ENCODE measurements at places on chromosomes 11 and 22.

DNA sequence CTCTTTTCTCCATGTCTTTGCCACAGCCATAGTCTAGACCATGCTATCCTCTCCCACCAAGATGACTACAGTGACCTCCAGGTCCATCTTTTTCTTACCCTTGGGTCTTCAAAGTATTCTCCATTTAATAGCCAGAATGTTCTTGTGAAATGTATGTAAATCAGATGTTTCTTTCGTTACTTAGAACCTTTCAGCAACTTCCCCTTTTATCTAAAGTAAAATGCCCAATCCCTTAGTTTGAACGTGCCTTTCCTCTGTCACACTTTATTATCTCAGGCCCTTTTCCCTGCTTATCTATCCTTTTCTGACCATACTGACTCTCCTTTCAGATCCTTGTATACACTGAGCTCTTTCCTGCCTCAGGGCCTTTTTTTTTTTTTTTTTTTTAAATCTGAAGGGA is 17.9 kb downstream of the RBM4B start:
- DNase-seq: no peak

DNA sequence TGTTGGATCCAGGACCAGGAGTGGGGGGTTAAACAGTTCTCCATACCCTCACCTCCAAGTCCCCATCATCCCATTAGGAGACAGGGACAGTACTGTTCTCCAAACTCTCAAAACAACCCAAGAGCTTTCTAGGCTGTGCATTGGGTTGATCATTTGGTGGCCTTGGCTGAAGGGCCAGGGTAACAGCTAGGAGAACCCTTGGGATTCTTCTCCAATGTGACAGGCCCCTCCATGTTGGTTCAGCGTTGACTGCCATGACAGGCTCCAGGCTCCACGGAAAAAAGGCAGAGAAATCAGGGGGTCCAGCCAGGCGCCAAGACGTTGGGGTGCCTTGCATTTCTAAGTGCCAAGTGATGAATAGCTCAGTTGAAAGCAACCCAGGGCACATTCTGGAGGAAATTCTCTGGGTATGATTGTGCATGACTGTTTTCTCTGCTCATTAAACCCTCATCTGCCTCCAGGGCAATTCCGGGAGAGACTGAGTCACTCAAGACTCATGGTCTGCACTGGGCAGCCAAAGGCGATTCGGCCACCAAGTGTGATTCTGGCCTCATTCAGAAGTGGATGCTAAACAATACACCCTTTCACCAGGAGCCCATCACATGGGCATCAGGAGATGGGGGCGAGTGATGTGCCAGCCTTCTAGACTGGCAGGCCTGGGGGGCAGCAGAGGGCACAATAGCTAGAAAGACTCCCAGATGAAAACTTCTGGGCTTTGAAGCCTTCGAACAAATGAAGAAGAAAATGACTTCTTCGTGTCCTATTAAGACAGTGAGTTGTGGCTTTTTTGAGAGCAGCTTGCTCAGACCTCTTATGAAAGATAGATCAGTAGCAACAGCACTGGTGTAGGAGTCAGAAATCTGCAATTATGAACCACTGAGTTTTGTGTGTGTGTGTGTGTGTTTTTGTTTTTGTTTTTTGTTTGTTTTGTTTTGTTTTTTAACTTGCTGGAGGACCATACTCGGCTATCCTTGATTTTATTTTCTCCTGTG is 27.7 kb downstream of the CD44 start:
- no peak for DNase-seq

DNA sequence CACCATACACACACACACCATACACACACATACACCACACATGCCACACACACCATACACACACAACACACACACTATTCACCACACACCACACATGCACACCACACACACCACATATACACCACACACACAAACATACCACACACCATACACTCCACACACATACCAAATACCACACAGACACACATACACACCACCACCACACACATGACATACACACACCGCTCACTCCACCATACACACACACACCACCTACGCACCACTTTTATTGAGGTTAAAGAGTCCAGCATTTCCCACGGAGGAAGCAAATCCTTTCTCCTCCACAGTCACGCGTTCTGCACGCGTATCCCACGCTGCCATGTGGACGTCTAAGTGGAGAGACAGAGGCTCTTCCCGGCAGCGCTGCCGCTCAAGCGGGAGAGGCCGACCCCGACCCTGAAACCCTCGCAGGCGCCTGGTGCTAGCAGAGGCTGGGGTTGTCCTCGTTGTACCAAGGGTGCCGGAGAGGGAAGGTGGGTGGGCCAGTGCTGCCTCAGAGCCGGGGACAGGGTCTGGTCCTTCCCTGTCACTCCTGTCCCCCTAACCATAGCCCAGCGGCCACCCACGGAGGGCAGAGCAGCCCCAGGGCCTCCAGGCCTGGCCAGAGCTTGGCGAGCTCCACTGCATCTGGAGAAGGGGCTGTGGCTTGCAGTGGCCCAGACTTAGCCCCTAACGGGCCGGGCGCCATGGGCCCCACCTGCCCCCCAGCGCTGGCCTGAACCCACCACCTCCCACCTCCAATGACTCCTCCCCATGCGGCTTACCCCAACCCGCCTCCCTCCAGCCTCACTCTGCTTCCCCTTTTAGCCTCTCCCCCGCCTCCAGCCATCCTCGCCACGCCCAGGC is 1495.0 kb downstream of the BRD1 start:
- no peak for DNase-seq

GRCh38 chr11:92838759-92839310 is 130.6 kb upstream of the MTNR1B start:
- no peak for DNase-seq

DNA sequence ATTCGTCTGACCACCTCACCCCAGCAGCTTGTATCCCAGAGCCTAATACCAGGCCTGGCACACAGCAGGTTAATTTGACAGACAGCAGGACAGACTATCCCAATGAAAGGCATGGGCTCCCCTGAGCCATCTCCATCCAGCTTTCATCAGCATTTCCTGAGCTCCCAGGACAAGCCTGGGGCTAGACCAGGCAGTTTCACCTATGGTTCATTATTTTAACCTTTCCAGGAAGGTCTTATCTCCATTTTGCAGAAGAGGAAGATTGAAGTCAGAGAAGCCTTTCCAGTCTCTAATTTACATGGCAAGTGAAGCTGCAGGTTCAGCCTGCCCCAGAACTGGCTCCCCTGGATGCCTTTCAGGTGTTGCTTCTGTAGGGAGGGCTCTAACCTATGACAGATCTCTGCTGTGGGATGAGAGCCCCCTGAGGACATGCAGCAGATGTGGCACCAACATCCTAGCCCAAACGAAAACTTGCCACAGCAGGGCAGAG is 17.0 kb downstream of the ARRB1 start:
- DNase-seq: no peak

DNA sequence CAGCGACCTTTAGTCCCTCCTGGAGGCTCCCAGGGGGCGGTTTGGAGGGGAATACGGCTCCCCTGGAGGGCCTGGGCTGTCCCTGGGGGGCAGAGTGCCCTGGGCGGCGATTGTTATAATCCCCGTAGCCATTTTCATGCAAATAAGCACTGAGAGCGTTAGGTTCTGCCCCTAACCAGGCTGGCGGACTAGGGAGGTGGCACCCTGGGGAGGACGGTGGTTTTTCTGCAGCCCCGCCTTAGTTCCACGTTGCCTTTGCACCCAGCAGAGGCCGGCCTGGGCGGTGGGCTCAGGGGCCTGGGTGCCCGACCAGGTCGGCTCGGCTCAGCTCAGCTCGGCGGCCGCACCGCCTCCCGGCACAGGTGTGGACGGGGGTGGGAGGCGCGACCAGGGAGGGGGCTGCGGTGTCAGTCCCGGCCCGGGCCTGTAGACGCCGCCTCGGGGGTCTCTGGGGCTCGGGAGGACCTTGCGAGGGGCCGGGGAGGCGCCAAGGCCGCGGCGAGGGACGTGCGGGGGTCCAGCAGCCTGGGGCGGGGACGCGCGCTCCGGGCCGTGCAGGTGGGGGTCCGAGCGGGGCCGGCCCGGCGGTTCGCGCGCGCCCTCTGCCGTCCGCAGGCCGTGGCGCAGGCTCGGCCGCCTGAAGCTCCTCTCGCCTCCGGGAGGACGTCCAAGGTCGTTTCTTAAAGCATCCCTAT is 2.3 kb upstream of the DUSP8 start:
- DNase-seq: peak; percentile 58

GRCh38 chr11:47572715-47573255 is 6.0 kb downstream of the KBTBD4 start:
- DNase-seq: no peak

DNA sequence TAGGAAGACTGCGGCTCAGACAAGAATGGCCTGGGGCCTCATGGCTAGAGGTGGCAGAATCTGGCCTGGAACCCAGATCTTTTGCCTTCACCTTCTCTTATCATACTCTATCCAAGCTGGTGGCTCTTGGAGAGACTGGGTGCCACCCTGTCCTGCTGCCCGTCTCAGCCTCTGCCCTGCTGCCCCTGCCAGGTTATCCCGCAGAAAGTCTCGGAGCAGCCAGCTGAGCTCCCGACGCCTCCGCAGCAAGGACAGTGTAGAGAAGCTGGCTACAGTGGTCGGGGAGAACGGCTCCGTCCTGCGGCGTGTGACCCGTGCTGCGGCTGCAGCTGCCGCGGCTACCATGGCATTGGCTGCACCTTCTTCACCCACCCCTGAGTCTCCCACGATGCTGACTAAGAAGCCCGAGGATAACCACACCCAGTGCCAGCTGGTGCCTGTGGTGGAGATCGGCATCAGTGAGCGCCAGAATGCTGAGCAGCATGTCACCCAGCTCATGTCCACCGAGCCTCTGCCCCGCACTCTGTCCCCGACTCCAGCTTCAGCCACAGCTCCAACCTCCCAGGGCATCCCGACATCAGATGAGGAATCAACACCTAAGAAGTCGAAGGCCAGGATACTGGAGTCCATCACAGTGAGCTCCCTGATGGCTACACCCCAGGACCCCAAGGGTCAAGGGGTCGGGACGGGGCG is 5.9 kb downstream of the INCENP start:
- no peak for DNase-seq

DNA sequence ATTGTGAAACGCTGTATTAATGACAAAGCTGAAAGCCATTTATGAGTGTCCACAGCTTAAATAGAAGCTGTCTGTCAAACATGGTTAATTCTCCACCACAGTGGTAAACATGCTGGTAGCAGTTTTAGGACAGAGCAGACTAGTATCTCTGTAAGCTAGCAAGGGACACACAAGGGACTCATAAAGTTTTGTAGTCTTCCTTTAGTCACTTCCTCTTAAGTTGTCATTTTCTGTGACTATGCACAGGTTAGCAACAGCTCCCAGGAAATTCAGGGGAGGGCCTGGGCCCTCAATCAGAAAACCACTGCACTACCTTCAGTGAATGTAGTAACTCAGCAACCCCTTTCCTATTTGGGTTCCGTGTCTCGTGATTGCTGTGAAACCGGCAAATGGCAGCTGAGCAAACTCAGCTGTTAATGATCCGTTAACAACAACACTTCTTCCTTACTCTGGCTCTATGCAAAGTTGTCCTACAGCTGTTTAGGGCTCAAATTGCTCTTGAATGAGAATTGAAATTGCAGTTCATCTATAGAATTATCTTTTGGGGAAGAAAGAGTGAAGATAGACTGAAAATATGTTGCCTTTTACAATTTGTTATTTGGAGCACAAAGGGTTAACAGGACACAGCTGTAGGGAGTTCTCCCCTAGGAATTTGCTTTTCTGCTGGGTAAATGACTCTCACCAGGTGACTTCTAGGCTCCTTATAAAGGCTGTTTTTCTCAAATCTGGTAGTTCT is at the start of gene MMP26:
Gene MMP26, plus strand, starts transcription at position 731 of the 736 bp plus-strand sequence.
- DNase-seq: no peak

GRCh38 chr22:37193629-37194191 is 5.7 kb upstream of the C1QTNF6 start:
- peak; percentile 65 for DNase-seq

DNA sequence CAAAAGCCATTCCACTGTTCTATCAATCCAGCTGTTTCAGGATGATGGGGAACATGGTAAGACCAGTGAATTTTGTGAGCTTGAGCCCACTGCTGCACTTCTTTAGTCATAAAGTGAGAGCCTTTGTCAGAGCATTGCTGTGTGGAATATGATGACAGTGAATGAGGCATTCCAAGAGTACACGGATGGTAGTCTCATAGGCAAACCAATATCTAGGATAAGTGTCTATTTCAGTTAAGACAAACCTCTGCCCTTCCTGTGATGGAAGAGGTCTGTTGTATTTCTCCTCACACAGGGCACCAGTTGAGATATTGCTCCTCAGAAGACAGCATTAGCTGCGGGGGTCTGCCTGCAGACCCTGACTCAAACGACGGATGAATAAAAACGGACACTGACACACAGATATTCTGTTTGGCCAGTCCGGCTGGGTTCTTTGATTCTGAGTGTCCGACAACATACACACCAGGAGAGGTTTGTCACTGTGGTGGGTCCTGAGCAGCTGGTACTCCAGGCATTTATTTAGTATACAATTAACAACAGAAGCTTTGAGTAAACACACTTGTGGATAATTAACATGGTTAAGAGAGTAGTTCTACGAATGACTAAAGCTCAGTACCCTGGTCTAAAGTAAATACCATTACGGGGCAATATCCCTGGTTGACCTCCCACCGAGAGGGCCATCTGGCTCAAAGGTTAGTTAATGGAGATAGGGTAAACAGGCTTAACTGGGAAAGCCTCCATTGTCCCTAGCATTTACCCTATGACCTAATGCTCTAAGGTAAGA is 121.7 kb downstream of the ZNF280B start:
- no peak for DNase-seq

GRCh38 chr22:39239561-39240423 is 5.0 kb downstream of the PDGFB start:
- no peak for DNase-seq

- DNase-seq: no peak
Observed at GRCh38 chr11:57440744-57441414, 14.0 kb upstream of the SLC43A3 start.

- no peak for DNase-seq
Observed at GRCh38 chr22:41513391-41513790, 30.9 kb downstream of the POLR3H start.

GRCh38 chr11:21142007-21142406 is 472.6 kb downstream of the NELL1 start:
- no peak for DNase-seq

DNA sequence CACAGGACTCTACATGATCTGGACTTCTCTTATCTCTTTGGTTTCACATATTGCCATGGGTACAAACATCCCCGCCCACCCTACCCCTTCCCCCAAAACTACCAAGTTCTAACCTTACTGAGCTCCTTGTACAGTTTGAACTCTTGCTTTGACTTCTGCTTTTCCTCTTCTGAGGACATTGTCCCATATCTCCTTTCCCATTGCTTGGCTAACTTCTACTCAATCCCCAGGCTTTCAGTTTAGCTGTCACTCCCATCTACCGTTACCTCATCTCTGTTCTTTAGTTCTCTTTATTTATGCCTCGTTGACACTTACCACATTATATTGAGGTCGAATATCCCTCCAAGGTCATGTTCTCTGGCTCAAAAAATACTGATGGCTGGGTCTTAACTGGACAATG is 393.5 kb upstream of the CADM1 start:
- no peak for DNase-seq

Data from T-helper 2 cell (primary cell).